ENCODE measurements at places on chromosomes 2 and 18. TPM values are rescaled to one million over a fixed set of nuclear protein-coding genes. Genes with fewer than 3 reads are reported as not detected.

The RAD51AP2 gene
- total RNA-seq = not detected

The SFT2D3 gene
- 8.7 TPM for total RNA-seq

The CFC1 gene
- total RNA-seq = not detected

- no peak for DNase-seq
Measured at GRCh38 chr2:25073025-25073424, 31.1 kb downstream of the EFR3B start.

- DNase-seq = no peak
Measured at GRCh38 chr2:102508863-102509262, 35.8 kb downstream of the SLC9A4 start.

DNA sequence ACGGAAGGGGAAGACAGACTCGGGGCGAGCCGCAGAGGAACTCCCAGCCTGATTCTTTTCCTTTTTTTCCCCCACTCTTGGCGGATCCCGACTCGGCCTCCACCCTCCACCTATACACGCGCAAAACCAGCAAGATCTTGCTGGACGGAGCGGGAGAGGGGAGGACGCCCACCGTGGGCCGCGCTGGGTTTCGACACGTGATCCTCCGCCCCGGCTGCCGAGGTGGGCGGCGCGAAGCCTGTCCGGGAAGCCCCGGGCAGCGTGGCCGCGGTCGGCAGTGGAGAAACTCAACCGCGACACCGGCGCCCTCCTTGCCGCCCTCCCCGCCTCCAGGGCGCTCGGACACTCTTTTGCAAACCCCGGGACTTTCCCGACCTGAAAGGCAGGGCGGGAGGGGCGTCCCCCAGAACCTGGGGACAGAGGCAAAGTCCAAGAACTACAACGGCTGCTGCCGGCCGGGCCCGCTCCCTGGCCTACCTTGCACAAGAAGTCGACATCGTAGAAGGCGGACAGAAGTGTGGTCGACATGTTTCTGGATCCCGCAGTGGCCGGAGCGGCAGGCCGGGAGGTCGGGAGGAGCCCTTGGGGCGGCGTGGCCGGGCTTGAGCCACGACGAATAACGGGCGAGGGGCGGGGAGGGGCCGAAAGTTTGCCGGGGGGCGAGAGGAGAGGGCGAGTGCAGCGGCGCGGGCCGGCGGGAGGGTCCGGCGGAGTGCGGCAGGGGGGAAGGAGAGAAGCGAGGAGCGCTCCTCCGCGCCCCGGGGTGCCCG lies 433 bp downstream of the ZFP36L2 start:
- DNase-seq = no peak

DNA sequence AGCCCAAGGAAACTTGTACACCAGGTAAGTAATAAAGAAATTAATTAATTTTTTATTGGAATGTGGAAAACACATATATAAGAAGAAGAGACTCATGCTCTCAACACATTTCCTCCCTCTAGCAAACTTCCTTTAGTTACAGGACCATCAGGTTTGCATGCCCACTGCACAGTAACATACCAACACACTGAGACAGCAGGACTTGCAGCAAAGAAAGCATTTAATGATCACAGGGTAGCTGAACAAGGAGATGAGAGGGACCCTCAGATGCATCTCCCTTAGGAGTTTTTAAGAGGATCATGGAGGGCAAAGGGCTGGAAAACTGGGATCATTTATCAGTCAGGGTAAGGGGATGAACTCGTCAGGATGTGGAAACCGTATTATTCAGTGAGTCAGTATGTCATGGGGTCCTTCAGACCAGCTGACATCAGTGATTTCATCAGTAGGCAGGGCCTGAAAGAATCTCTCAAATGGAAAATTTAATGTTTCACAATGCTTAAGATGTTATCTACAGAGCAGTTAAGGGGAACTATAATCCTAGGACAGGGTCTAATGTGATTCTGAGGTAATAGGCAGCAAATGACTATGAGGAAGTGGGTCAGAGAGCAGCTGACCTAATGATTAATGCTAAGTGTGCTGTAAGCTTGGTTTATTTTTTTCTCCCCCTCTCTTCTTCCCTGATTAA lies 193.8 kb upstream of the RND3 start:
- no peak for DNase-seq

DNA sequence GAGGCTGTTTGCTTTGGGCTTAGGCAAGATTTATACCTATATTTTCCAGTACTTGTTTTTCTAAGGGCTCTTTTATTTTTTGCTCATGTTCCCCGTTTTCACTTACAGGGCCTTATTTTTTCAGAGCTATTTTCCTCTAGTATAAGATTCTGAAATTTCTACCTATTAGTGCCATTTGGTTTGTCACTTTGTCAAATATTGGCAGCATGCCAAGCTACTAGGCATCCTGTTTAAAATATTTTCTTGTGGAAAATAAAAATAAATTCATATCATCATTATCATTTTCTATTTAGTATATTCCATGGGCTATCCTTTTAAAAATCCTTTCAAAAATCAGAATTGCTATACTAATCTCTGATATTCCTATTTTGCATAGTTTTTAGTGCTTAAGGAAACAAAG lies 64.8 kb upstream of the CHST9 start:
- no peak for DNase-seq

DNA sequence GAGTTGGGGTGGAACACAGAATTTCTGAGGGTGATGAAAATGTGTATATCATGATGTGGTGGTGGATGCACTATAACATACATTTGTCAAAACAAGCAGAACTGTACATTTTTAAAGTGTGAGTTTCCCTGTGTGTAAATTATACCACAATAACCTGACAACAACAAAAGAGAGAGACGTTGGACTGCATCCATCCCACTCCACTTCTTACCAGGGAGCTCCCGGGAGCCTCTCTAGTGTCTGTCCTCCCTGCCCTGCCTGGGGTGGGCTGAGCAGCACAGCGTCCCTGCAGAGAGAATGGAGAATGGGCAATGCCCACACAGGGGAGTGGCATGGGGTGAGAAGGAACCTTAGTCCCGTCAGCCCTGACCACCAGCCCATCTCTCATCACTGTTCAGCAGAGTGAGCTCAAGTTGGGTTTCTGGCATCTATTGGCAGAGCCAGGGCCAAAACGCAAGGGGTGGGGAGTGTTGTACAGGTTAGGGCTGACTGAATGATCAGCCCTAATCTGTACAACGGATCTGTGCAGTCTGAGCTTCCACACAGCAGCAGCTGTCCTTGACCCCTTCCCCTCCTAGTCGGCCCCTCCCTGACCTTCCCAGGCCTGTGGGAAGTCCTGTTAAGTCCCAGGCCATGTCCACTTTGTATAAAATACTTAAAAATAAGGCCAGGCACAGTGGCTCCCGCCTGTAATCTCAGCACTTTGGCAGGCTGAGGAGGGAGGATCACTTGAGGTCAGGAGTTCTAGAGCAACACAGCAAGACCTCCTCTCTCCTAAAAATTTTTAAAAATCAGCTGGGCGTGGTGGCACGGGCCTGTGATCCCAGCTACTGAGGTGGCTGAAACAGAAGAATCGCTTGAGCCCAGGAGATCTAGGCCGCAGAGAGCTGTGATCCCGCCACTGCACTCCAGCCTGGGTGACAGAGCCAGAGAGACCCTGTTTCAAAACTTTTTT lies 3.3 kb upstream of the PROC start:
- no peak for DNase-seq
